ENCODE measurements at places on chromosomes 1 and 21. TPM values are rescaled to one million over a fixed set of nuclear protein-coding genes. Genes with fewer than 3 reads are reported as not detected.

Gene C1QC
- total RNA-seq: 14.3 TPM

DNA sequence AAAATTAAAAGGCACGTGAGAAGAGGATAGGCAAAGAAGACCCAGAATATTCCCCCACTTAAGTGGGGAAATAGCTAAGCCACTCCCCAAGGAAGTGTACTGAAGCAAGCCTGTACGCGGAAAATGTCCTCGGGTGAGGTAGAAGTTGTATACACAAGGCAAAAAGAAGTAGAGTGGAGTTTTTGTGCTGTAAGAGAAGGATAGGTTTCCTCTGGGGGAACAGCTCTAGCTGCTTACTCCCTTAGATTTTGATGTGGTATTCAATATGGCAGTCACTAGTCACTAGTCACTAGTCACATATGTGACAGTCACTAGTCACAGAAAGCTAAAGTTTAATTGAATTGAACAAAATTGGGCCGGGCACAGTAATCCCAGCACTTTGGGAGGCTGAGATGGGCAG is 7.6 kb downstream of the TXNIP start:
- DNase-seq: peak; percentile 58

DNA sequence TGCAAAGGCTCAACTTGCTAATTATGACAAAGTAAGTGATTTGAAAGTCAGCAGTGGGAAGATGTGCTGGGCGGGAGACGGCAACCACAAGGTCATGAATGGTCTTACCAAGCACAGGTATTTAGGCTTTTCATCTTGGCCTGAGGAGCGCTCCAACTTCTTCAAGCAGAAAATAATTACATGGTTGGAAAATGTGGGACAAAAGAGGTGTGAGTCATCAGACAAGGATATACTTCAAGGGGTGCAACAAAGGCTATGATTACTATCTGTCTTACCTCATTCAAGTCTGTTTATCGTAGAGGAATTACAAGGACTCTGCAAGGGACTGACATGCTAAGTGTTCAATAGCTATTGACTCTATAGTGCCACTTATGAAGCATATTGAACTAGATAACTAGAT is 2005.7 kb downstream of the MRPL39 start:
- DNase-seq: no peak

- no peak for DNase-seq
Observed at GRCh38 chr1:169094897-169095569, 11.5 kb upstream of the ATP1B1 start.
